Suprapubic skin (tissue), 4 donors: ENCODE measurements at places on chromosomes 1 and 21. TPM values are rescaled to one million over a fixed set of nuclear protein-coding genes. Genes with fewer than 3 reads are reported as not detected.

Gene KRTAP11-1
- total RNA-seq, result 283 TPM

DNA sequence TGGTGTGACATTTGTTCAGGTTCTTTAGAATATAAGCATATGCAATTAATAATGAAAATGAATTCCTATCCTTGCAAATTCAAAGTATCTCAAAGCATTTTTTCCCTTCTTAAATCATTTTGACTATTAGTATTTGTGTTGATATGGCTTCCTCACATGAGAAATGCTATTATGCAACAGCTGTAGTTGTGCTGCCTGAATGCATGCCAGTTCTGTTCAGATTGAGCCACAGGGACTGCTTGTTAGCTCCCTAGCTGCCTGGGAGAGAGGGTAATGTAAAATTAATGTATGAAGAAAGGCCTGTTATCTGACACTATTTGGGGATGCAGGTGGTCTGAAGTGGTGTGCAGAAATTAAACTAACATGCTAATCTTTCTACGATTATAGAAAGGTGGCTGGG lies 45.5 kb downstream of the CACHD1 start:
- H3K4me1 ChIP-seq, result peaks cover 73% of the 10 kb centered on the region
- H3K27me3 ChIP-seq, result no peaks in the 10 kb centered on the region
- no peak overlapping the region for H3K27ac ChIP-seq
- DNase-seq, result no peak
- H3K36me3 ChIP-seq, result no peaks in the 10 kb centered on the region

Gene CITED4
- 90.4 TPM for total RNA-seq

GRCh38 chr1:181972256-181972655 lies 89.3 kb downstream of the ZNF648 start:
- H3K36me3 ChIP-seq, result no peaks in the 10 kb centered on the region
- H3K4me1 ChIP-seq, result no peaks in the 10 kb centered on the region
- peaks cover 4% of the 10 kb centered on the region for H3K27me3 ChIP-seq
- DNase-seq, result no peak

Gene ANKRD34A
- total RNA-seq, result not detected

- no peaks in the 10 kb centered on the region for H3K27me3 ChIP-seq
- H3K4me3 ChIP-seq, result no peak overlapping the region
- no peaks in the 10 kb centered on the region for H3K36me3 ChIP-seq
- peaks cover 2% of the 10 kb centered on the region for H3K4me1 ChIP-seq
Measured at GRCh38 chr1:231616667-231617066, 9.9 kb upstream of the DISC1 start.

DNA sequence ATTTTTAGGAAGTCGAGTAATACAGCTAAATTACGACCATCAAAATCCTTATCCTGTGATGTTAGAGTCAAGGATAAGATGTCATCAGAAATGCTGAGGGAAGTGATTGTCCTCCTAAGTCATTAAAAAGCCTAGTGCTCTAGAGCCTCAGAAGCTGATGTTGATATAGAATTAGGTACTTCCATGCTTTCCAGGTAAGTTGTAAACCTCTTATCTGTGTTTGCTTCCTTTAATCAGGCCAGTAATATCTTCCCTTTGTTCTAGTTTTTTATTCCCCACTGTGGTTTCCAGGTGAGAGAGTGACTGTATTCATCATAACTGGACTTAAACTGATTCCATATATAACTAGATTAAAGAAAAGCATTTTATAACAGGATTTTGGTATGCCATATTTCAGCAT lies 44.4 kb downstream of the SMG7 start:
- H3K27me3 ChIP-seq, result no peaks in the 10 kb centered on the region
- no peak overlapping the region for H3K27ac ChIP-seq
- H3K36me3 ChIP-seq, result peaks cover 32% of the 10 kb centered on the region
- no peak for DNase-seq

- H3K27ac ChIP-seq, result no peak overlapping the region
- no peaks in the 10 kb centered on the region for H3K27me3 ChIP-seq
- H3K36me3 ChIP-seq, result no peaks in the 10 kb centered on the region
Measured at GRCh38 chr1:162300057-162300917, 76.4 kb downstream of the SPATA46 start.

Gene GPR3
- total RNA-seq, result not detected

Gene CFHR3
- total RNA-seq, result not detected

DNA sequence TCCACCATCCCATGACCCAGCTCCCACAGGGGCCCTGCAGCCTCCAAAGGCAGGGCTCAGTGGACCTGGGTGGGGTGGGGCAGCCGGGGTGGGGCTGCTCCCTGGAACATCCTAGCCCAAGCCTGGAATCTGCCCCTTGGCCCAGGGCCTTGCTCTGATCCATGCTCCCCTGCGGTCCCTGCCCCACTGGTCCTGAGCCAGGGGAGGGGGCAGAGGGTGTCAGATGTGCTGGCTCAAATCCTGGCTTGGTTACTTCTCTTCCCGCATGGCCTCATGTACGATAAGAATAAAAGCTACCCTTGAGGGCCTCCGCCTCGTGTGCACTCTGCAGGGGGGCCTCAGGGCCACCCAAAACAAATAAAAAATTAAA lies 819 bp downstream of the SLC25A34 start:
- H3K27ac ChIP-seq, result no peak overlapping the region
- peaks cover 31% of the 10 kb centered on the region for H3K36me3 ChIP-seq
- no peak overlapping the region for H3K4me3 ChIP-seq
- DNase-seq, result no peak

Gene WLS
- total RNA-seq, result 62.3 TPM

Gene CDK18
- total RNA-seq, result 3.2 TPM

Gene CLDN8
- total RNA-seq, result 18.5 TPM

GRCh38 chr1:209428241-209428921 lies 155.1 kb upstream of the CAMK1G start:
- peaks cover 25% of the 10 kb centered on the region for H3K4me1 ChIP-seq
- H3K27ac ChIP-seq, result peak overlapping the region; percentile 81
- H3K36me3 ChIP-seq, result no peaks in the 10 kb centered on the region
- H3K27me3 ChIP-seq, result no peaks in the 10 kb centered on the region
- H3K4me3 ChIP-seq, result peak overlapping the region; percentile 44

Gene GNAT2
- not detected for total RNA-seq
